Cortex of kidney (tissue), 1 donor: ENCODE measurements at places on chromosomes 5 and 9.

DNA sequence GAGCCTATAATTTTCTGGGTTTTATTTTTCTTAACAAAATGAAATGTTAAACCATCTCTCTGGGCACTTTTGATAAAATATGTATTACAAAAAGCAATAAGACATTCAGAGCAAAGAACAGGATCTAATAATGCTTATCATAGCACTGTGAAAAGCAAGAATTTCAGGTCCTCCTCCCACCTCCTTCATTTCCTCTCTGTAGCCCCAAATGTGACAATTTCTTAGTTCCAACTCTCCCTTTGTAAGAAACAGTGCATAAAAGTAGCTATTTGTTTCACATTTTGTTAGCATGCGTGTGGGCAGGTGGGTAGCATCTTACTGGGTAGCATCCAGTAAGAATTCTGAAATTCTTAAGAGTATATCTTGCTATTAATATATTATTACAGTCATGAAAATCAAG, 130.9 kb upstream of the RASA1 start:
- DNase-seq, result no peak

DNA sequence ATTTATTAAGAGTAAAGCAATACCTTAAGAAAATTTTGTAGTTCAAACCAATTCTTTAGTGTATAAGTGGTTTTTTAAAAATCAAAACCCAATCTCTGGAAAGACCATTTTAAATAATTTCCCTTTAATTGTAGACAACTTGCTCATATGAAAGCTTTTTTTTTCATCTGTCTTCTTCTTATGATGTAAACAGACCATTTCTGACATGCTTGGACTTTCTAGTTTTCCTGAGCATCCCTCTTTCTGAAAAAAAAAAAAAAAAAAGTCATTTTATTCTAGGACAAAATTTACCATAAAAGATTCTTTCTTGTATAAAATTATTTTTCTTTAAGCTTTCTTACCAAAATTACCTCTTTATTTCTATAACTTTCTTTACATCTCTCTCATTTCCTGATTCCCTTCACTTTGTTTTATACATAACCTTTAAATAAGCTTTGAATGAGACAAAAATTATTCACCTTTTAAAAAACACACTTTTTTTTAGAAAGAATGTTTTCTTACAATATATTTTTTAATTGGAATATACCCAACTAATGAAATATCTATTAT, 67.5 kb downstream of the COL15A1 start:
- DNase-seq, result no peak

- DNase-seq, result no peak
These were observed 697 bp downstream of the SLC1A1 start for GRCh38 chr9:4490705-4491625.

GRCh38 chr5:66561256-66561990, 34.8 kb upstream of the MAST4 start:
- DNase-seq, result no peak

DNA sequence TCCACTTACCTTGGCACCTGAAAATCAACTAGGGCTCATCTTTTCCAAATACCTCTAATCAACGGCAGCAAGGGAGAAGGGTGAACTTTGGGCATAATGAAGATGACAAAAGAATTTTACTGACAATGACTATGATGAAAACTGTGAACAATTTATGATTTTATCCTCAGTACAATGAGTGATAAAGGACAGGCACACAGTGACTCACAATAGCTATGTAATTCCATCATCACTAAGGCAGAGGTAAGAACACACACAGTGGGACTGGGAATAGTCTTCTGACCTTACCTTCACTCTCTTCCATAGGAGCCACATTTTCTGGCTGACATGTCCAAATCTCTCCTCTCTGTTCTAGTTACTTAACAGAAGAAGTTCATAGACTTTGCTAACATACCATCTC, 26.1 kb upstream of the KCNV2 start:
- no peak for DNase-seq
